Stimulated activated CD4-positive, alpha-beta T cell treated with anti-CD3 and anti-CD28 coated beads, Interleukin-4, amount 100 ng/mL, for 24 hours (primary cell): ENCODE measurements at places on chromosomes 7 and 10.

DNA sequence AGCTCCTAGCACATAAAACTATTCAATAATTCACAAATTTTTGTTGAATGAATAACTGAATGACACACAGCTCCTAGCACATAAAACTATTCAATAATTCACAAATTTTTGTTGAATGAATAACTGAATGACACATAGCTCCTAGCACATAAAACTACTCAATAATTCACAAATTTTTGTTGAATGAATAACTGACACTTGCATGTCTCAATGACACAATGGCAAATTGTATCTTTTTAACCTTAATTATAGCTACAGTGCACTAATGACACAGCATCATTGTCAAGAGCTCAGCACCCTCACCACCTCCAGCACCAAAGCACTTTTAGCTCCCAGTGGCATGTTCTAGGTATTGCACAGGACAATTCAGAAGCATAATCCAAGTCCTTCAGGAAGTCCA lies 131.6 kb downstream of the PDE1C start:
- no peak for DNase-seq

- no peak for DNase-seq
Observed at GRCh38 chr10:111440501-111440900, 363.7 kb downstream of the ADRA2A start.

DNA sequence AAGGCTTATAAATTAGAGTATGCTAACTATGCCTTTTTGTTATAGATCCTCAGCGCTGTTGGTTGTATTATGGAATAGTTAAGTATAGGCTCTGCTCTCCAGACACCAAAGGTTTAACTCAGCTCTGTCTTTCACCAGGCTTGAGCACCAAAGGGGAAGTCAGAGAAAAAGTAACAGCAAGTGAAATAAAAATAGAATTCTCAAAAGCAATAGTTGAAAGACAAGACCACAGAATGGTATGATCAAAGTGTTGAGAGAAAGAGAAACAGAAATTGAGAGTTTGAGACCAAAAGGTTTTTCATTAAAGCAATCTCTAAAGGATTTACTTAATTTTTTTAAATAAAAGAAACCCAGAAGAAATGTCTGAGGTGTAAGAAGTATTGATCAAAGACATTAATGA lies 529.8 kb upstream of the C7orf33 start:
- DNase-seq = no peak

DNA sequence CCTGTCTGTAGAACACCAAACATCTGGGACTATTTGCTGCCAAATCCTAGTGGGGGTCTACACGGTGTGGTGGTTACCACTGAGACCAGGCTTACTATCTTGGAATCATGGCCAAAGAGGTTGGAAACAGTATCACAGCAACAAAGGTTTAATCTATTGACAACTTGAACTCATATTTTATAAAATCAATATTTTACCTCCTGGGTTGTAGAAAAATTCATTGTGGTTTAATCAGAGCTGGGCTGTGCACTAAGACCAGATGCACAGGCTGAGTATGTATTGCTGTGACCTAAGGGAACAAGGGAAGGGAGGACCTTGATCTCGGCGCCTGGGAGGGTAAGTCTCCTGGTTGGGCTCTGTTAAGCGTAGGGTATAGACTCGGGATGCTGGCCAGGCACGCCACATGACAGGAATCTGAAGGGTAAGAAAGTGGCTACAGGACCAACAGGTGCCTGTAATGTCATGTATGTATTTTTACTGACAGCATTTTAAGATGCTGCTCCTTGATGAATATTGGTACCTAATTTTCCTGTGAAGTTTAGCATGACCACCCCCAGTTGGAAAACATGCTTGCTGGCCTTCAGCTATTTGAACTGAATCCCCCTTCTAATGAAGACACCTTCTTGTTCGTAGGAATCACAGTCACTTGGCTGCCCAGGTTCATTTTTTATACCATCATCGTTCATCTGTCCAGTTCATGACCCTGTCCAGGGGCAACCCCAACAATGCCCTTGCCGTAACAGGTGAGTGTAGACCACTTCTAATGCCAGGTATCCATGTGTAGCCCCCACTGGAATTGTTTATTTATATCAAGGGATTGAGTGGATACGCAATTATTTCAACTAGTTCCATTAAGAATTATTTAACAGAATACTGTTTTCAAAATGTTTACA lies 79.5 kb downstream of the EZH2 start:
- DNase-seq = no peak

DNA sequence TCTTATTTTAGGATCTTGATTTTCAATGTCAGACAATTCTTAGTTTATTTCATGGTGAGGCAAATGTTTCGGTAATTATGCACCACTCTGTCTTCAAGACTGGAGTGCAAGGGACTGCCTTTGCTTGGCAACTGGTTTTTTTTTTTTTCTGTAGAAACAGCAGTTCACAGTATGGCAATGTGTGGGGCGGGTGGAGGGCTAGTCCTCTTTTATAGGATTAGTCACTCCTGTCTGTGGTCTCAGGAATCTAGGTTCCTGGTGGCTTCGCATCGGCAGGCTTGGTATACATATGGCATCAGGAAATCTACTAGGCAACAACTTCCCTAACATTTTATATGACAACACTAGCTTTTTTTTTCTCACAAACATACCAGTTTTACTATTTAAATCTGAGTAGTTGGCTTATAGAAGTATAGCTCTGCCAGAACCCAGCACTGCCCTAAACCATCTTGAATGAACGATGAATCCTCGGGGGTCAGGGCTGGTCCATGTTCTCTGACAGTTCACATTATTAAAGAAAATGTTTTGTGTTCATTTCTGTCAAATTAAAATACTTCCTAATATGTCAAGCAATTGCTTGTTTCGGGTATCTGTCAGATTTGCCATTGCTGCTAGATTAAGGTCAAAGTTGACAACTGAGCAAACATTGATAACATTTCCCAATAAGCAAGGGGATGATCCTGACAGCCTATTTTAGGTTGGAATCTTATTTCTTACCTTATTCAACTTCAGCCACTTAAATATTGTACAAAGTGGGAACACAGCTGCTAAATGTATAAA lies 289.7 kb upstream of the VSTM2A start:
- DNase-seq = no peak

- no peak for DNase-seq
Observed at GRCh38 chr10:60820093-60820754, 41.9 kb downstream of the CDK1 start.

DNA sequence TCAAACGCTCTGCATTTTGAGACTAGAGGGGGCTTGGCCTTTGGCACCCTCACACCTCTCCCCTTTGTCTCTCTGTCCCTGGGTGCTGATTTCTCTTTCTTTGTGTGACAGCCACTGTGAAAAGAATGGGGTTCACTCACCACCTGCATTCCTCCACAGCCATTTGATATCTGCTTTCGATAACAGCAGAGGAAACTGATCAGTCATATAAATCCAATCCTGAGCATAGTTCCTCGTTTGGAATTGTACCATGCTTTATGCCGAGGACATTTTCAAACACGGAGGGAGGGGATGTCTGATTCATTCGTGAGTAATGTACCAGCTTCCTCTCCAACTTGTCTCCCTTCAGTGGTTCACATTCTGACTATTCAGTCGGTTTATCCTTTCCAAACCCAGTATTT lies 15.8 kb downstream of the MET start:
- no peak for DNase-seq

DNA sequence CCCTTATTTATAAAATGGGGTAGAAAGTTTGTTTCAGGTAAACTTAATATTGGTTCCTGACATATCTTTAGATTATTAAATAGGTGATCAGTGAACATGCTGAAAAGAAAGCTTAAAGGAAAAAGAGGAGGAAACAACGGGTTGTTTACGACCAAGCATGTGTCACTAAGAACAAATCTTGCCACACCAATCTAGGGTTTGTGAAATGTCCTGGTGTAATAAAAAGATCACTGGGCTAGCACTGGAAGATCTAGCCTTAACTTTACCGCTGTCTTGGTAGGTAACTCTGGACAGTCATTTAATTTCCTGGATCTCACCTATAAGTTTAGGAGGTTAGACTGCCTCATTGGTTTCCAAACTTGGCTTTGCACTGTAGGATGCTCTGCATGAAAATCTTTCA lies 19.0 kb downstream of the VPS26A start:
- no peak for DNase-seq

GRCh38 chr10:7157091-7157490 lies 253.7 kb downstream of the SFMBT2 start:
- DNase-seq = no peak

DNA sequence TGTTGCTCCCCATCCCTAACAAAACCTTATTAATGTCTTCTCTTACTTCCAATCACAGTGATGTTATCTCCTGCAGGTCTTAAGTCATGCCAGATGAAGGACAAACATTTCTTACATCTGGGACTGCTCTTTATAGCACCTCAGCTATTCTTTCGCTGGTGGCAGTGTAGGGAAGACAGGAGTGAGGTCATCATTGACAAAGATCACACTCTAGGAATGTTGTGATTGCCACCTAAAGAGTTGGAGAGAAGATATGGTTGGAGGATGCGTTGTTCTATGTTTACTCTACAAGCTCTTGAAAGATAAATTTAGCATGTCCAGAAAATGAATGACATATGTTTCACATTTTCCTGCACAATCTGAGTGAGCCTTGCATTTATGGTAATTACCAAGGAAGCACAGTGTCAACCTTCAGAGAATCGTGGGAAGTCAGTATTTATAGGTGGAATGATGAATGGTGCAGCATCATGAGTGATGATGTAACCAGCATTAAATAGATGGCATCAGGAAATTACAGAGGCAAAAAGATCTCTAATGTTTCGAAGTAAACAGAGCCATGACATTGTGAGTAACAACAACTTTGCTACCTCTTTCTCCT lies 188.1 kb upstream of the STEAP1 start:
- no peak for DNase-seq

DNA sequence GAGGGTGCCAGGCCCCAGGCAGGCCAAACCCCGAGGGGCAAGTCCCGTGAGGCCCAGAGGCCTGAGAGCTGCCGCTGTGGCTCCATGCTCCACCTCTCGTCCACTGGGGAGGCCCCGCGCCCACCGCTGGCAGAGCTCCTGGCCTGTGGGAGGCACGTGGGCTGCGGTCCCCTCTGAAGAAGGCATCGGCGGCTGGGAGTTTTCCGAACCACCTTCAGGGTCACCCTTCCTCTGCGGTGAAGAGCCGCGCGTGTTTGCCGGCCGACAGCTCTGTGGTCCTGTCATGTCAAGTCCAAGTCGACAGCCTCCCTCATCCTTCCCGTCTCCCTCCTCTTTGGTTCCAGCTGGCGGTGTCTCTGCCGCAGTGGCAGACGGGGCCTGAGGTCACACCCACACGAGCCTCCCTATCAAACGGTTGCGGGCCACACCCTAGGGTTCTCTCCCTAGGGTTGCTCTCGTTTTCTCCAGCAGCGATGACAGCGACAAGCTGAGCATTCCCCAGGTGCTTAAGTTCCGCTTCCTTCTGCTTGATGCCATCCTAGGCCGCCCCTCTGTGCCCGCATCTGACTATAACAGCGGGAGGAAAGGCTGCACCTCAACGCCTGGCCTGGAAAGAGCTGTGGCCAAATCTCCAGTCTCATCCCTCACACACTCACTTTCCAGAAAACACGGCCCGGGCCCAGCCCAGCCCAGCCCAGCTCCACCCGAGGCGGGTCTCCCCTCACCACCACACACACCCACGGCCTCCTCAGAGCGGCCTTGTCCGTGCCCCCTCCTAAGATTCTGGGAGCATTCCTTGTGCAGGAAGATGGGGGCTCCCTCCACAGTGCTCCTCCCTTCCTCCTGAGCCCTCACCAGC lies 185.0 kb downstream of the ELFN1 start:
- DNase-seq = no peak

DNA sequence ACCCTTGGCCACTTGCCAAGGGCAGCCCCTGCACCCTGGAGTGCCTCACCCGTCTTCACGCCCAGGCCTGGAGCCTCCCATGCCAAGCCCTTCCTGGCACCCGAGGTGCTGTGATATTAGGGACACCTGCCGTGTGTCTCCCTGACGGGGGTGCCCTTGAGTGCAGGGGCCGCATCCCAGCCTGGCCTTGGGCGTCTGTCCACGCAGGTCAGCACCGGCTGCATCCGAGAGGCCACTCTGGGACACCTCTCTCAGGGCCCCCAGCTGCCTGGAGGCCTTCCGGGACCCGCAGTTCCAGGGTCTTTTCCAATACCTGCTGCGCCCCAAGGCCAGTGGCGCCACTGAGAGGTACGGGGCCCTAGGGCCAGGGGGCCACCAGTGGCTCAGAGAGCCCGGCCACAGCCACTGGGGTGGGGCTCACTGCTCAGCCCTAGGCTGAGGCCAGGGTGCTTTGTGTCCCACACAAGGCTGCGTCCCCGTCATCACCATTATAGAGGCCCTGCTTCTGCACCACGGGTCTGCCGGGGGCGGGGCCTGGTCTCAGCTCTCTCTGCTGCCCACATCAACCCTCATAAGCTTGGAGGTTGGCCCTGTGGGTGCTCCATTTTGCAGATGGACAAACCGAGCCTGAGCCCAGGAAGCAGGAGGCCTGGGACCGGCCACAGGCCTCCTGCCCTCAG lies 12.7 kb downstream of the AP5Z1 start:
- no peak for DNase-seq

DNA sequence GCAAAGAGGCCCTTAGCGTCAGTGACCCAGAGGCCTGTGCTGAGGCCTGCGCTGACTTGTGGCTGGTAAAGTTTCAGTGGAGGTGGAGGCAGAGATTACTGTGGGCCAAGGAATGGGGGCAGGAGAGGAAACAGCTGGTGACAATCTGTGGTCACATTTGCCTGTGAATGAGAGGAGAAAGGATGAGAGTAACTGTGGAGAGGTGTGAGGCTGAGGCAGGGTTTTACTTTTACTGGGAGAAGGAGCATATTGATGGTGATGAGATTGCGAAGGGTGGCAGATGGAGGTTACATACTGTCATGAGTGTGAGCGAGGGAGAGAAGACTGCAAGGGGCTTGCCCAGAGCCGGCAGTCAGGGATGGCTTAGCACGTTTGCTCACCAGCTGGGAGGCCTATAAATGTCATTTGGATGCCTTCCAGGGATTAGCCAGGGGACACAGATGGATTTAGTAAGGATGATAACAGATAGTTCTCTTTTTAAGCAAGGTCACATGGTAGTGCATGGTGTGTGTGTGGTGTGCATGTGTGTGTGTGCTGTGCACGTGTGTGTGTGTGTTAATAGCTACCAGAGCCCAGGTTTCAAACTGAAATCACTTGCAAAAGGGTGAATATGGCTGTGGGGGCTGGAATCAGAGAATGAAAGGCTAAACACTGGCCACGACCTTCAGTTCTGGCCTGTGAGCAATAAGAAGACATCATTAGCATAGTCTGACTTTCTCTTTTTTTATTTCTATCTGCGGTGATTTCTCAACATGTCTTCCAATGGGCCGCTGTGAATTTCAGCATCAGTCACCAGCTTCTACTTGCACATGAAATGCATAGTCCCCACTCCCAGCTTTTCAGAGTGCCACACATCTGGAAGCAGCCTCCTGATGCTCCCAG lies 291.5 kb upstream of the ZNF32 start:
- no peak for DNase-seq

- no peak for DNase-seq
Observed at GRCh38 chr7:150851492-150852370, 586 bp upstream of the AOC1 start.

DNA sequence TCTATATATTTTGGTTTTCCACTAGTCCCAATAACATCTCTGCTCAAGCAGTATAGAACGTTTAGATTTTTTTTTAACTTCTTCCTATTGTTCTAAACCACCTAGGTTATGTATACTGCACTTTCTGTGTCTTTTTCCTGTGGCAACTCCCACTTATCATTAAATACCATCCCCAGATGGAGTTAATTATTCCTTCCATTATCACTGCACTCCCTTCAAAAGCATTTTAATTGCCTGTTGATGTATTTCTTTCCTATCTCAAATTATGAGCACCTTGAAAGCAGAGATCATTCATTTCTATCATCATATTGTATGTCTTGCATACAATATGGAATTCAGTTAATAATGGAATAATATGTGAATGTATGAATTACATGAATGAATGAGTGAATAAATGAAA lies 148.0 kb downstream of the HGF start:
- DNase-seq = no peak
